ENCODE measurements at places on chromosomes 11 and 22.

- DNase-seq: peak; percentile 91
These were observed 10.6 kb downstream of the REXO2 start for GRCh38 chr11:114449845-114450244.

DNA sequence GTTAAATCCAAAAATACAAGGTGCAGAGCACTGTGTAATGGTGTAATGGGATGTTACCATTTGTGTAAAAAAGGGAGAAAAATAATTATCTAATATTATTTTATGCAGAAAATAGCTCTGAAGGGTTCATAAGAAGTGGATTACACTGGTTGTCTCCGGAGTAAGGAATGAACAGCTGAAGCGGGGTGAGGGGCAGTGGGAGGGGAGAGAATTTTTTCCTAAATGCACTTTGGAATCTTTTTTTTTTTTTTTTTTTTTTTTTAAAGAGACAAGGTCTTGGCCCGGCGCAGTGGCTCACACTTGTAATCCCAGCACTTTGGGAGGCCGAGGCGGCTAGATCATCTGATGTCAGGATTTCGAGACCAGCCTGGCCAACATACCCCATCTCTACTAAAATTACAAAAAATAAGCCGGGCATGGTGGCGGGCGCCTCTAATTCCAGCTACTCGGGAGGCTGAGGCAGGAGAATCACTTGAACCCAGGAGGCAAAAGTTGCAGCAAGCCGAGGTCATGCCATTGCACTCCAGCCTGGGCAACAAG is 6.8 kb upstream of the POLR3H start:
- DNase-seq: no peak

DNA sequence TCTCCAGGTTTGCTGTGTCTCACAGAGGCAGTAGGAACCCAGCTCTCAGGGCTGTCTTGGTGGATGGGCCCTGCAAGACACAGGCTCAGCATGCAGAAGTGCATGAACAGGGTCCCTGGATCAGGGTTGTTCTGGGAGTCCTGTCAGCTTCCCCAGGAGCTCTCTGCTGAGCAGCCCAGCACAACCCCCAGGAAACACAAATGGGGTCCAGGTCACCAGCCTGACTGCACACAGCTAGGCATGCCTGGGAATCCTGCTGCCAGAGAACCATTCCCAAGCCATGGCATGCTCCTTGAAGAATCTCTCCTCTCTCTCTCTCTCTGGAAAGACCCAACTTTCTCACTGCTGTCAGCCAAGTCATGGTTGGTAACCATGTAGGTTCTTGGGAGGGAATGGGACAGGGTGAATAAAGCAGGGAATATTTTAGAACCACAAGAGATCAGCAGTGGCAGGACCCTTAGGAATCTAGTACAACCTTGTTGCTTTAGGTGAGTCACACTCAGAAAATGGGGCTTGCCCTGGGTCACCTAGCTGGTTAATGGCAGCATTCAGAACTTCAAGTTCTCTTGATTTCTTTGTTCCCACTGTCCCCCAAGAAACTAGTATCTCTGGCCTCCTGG is 21.4 kb downstream of the TUB start:
- DNase-seq: no peak

DNA sequence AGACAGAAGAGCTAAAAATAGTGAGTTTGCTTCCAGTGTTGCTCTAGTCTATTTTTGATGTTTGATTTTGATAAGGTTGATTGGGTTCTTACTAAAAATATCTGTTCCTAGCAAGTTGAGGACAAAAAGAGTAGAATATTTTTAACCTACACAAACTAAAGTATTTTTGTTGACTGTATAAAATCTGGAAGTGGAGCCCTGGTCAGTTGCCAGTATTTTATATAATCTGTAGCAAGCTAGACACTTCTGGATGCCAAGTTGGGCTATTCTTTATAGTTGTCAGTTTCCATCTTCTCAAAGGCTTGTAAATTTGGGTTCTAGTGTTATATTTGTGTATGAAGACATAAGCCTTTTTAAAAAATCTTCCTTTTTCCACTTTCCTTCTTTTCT is 56.7 kb downstream of the HSD17B12 start:
- DNase-seq: no peak

DNA sequence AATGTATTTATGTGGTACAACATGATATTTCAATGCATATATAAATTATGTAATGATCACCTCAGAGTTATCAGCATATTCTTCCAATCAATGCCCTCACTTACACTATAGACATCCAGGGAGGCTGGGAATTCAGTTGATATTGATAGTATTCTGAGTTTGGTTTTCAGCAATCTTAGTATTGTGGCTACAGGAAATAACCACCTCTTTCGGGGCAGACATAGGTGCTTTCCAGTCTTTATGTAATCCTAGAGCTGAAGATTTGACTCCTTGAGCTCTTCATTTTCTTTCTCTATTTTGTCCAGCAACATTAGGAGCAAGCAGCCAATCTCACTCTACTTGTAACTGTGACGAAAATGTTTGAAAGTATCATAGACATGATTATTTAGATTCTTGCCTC is 712.7 kb upstream of the KIRREL3 start:
- no peak for DNase-seq

DNA sequence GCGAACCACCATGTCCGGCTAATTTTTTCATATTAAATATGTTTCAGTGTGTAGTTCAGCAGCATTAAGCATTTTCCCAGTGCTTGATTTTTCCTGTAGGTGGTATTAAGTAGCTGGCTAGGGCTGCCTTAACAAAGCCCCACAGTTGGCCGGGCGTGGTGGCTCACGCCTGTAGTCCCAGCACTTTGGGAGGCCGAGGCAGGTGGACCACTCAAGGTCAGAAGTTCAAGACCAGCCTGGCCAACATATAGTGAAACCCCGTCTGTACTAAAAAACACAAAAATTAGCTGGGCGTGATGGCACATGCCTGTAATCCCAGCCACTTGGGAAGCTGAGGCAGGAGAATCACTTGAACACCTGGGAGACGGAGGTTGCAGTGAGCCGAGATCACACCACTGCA is 33.5 kb upstream of the TOLLIP start:
- DNase-seq: no peak

DNA sequence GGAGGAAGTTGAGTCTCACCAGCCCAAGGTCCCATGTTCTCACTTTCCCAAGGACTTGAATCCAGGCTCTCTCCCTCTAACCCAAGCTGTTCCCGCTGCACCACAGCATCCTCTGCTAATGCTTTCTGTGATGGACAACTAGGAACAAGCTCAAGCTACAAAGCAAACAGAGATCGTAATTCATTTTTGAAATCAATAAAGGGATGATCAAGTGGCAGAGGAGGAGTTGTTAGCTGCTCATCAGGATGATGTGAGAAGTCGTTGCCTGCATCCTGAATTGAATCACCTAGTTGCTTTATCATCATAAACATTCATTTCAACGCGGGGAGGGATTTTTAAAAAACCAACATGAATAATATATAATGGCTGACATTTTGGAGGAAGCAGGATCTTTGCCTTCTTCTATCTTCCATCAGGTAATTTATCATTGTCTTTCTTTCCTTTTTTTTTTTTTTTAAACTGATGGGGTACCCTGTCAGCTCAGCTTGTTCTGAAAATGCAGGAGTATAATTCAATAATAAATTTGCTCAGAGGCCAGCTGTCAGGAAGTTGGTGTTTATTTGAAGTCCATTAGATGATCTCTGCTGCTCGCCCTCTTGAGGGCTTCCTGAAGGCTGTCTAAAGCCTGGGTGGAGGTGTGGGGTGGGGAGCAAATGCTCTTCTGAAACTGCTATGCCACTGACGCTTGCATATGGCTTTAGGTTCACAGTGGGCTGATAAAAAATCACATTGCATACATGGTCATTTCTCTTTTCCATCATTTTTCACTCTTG is 174.4 kb upstream of the NARS2 start:
- no peak for DNase-seq

- DNase-seq: no peak
These were observed 30.7 kb upstream of the CLDN5 start for GRCh38 chr22:19554834-19555404.

DNA sequence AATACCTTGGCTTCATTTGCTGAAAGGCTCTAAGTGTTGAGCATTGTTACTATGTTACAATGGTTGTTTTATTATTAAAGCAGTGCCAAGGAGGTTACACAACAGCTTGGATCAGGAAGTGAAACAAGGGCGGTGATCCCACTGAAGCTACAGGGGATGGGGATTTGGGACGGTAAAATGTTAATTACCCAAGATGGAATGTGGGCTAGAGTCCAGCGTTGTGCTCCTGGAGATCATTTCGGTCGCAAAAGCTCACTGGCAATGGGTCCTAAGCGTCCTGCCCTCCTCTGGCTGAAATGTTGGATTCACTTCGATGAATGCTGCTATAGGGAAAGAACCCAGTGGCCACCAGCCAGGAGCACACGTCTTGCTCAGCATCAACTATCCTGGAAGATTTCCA is 48.3 kb downstream of the FAM83F start:
- DNase-seq: no peak

- DNase-seq: no peak
These were observed 28.2 kb downstream of the DKK3 start for GRCh38 chr11:11980200-11980599.

GRCh38 chr11:74265256-74265655 is 46.2 kb downstream of the P4HA3 start:
- no peak for DNase-seq

DNA sequence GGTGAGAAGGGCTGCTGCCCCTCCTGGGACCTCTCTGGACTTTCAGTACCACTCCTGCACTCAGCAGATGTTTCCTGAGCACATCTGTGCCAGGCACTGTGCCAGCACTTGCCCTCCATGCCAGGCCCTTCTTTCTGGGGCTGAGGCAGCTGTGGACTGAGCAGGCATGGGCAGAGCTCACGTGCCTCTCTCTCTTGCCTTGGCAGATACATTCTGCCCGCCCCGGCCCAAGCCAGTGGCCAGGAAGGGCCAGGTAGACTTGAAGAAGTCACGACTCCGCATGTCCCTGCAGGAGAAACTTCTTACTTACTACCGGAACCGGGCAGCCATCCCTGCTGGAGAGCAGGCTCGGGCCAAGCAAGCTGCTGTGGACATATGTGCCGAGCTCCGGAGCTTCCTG is 8.3 kb upstream of the ATF4 start:
- DNase-seq: no peak

- no peak for DNase-seq
These were observed 26.1 kb upstream of the LDHA start for GRCh38 chr11:18368221-18368620.

- no peak for DNase-seq
These were observed 26.5 kb downstream of the CTNND1 start for GRCh38 chr11:57787920-57788702.

GRCh38 chr11:73121692-73122091 is 20.4 kb downstream of the FCHSD2 start:
- no peak for DNase-seq

GRCh38 chr11:114194702-114195101 is 101.5 kb upstream of the NNMT start:
- DNase-seq: no peak

DNA sequence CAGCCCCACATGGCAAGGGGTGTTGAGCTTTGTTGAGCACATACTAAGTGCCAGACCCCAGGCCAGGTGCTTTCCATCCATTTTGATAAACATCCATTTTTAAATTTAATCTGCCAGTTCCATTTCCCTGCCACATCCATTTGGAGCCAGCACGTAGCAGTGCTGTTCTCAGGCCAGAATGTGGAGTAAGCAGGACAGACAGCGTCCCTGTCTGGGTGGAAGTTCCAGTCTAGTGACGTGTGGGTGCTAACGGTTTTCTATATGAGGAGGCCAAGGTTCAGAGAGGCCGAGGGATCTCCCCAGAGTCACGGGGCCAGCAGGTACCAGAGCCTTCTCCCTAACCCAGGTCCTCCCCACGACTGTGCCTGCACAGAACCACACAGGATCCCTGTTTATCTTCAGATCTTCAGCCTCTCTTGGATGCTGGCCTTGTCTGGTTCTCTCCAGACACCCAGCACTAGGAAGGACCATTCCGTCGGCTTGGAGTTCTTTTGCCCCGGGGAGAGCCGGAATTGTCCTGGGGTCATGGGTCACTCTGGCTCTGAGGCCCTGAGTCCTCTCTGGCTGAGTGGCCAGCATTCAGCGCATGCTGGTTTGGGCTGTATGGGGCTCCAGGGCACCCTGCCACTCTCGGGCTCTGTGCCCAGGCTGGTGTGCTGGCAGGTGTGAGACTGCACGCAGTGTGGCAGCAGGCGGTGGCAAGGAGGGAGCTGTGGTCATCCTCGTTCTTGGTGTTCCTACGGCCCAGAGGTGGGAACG is 63.6 kb upstream of the PPARA start:
- DNase-seq: no peak

GRCh38 chr22:36236388-36237319 is 2.7 kb downstream of the APOL2 start:
- no peak for DNase-seq

DNA sequence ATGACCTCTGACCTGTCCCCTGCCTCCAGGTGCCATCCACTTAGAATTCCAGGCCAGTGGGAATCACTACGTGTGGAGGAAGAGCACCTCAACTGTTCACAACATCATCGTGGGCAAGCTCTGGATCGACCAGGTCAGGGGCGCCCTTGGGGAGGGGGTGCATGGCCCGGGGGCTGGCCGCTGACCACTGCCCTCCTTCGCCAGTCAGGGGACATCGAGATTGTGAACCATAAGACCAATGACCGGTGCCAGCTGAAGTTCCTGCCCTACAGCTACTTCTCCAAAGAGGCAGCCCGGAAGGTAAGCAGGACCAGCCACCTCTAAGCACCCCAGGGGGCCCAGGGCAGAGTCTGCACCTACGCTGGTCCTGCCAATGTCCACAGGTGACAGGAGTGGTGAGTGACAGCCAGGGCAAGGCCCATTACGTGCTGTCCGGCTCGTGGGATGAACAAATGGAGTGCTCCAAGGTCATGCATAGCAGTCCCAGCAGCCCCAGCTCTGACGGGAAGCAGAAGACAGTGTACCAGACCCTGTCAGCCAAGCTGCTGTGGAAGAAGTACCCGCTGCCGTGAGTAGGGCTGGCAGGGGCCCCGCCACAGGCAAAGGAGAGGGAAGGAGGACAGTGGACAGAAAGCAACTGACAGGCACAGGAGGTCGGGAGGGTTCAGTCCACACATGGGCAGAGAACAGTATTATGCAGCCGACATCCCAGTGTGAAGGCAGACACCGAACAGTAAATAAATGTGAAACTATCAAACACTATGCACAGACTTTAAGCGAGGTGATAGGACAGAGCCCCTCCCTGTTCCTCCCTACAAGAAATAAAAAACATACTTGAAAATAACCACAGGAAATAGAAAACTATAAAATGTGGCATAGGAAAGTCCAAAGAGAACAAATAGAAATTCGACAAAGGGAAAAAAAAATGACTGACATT is 74.9 kb downstream of the MORC2 start:
- DNase-seq: no peak

DNA sequence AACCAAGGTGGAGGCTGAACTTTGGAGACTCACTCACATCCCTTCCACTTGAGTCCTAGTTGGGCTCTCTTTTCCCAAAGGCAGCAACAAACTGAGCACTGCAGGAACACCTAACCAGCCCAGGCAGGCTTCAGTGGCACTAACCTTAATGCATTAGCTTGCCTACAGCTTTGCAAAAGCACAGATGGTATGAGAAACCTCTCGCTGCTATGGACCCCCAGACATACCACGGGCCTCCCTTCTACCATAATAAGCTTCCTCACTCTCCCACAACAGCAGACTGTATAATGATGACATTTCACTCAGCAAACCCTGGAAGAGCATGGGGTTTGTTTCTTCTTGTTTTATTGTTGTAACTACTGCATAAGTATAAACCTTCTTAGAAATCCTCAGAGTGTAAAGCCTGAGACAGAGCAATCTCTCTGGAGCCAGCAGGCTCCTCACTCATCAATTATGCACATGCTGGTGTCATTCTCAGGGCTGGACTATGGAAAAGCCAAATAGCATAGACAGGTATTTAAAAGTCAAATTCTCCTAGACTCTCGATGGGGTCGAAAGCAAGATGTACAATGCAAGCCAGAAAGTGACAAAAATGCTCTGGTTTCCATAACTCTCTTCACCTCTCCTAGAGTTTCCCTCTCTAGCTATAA is 167.6 kb downstream of the NXPE2 start:
- no peak for DNase-seq
